NCI-H187 treated with DMSO at 0.1 percent for 48 hours (cell line): ENCODE measurements at places on chromosomes 2 and 18.

GRCh38 chr18:39134255-39134654, 1568.7 kb upstream of the CELF4 start:
- no peak for DNase-seq

- DNase-seq: no peak
These were observed 2008.4 kb upstream of the PIK3C3 start for GRCh38 chr18:39946623-39947061.

GRCh38 chr2:38748943-38749804, 2.0 kb downstream of the SRSF7 start:
- no peak for DNase-seq

GRCh38 chr2:3759331-3759730, 56.0 kb downstream of the DCDC2C start:
- DNase-seq: no peak

GRCh38 chr2:204717591-204717990, 172.3 kb downstream of the PARD3B start:
- DNase-seq: no peak

GRCh38 chr2:26915316-26915715, 55.1 kb upstream of the MAPRE3 start:
- DNase-seq: no peak

DNA sequence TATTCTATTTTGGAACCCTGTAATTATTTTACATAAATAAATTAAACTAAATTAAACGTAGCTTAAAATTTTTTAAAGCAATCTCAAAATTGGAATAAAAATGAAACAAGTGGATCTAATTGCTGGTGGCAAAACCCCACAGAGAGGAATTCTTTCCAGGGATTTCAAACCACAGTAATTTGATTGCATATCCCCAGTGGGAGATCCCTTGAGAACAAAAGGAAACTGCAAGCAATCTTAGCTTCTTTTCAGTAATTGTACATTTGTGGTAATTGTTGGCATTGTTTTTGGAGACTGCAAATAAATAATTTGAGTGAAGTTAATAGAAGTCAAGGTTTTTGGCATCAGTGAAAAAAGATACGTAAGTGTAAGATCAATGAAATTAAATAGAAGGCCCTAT, 58.7 kb upstream of the MYCN start:
- DNase-seq: no peak

- no peak for DNase-seq
These were observed 83.1 kb downstream of the NDUFA10 start for GRCh38 chr2:239942090-239942489.
